Fibroblast of pulmonary artery (primary cell): ENCODE measurements at places on chromosomes 16 and 17.
A peak's percentile ranks its signal among the peaks of the same experiment; 100 is the strongest.

- peak; percentile 37 for DNase-seq
Observed at GRCh38 chr17:41492351-41492750, 2.6 kb upstream of the KRT36 start.

GRCh38 chr16:89136931-89137330, 34.6 kb upstream of the CDH15 start:
- DNase-seq = no peak

GRCh38 chr16:76583945-76584344, 306.7 kb downstream of the CNTNAP4 start:
- DNase-seq = no peak

DNA sequence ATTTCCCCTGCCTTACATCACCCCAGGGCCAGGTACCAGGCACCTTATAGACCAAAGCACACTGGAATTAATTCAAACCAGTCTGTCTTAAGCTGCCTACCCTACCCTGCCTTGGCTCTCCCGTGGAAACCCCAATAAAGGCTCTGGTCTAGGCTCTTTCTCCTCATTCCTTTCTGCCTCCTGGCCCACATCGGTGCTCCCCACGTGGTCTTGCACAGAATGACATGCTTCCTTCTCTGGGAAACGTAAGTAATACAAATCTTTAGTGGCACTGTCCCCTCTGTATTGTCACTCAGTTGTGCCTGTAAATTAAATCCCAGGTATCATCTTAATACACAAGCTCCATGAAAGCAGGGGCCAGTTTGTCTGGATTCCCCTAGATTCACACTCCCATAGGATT, 16.6 kb downstream of the KRT25 start:
- no peak for DNase-seq

DNA sequence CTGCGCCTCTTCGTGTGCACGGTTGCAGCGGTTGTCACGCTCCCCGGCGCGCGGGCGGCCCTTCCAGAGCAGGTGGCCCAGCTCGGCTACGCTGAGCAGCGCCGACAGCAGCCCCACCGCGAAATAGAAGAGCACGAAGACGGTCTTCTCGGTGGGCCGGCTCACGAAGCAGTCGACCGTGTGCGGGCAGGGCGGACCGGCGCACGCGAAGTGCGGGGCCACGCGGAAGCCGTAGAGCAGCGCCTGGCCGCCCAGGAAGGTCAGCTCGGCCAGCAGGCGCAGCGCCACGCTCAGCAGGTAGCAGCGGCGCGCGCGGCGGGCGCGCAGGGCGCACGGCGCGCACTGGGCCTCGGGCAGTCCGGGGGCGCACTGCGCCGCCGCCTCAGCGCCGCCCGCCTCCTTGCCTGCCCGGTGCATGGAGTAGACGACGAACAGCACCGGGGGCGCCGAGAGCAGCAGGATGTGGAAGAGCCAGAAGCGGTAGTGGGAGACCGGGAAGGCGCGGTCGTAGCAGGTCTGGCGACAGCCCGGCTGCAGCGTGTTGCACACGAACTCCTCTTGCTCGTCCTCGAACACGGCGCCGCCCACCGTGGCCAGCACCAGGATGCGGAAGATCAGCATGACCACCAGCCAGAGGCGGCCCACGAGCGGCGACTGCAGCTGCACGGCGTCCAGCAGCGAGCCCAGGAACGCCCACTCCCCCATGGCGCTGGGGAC, 1.3 kb downstream of the GJD3 start:
- DNase-seq = no peak

GRCh38 chr16:85123891-85124635, 11.8 kb upstream of the CIBAR2 start:
- DNase-seq = peak; percentile 85

- DNase-seq = no peak
Observed at GRCh38 chr16:89173174-89173921, 1.8 kb downstream of the CDH15 start.

GRCh38 chr16:69903865-69904415, 47.2 kb upstream of the CLEC18A start:
- DNase-seq = no peak

DNA sequence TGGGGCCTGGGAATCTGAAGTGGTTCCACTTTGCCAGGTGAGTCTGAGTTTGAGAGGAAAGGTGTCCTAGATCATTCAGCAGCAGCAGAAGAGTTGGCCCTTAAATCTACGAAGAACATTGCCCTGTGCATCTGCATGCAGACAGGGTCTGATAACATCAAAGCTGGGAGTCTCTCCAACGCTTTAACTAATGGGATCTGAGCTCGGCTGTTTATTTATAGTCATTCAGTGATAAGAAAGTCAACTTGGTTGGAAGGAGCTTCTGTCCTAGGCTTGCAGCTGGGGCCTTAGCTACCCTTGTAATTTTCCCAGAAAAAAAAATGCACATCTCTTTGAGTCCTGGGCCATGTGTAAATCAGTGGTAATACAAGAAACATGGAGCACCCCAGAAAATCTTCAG, 418.0 kb upstream of the HSBP1 start:
- peak; percentile 3 for DNase-seq

DNA sequence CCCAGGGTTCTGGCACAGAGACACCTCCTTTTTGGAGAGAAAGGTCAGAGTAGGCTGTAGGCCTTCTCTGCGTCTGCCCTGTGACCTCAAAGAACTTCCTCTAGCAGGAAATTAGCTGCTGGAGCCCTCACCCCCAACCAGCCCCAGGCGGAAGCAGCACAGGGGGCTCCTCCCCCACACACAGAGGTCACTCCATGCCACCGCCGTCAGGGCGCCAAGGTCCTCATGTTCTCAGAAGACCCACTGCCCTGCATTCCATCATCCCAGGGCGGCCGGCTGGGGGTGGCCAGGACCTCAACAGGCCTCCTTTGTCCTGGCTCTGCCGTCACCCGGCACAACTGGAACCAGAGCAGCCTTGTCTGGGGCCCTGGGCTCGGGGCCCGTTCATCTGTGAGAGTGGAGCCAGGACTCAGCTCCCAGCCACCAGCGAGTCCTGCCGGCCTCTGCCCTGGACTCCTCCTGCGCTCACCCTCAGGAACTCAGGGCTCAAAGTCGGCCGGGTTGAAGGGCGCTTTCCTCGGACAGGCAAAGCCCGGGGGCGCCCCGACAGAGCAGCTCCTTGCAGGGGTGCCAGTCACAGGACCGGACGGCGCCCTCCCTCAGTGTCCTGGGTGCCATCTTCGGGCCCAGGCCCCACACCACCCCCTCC, 1.2 kb downstream of the TMC6 start:
- no peak for DNase-seq

DNA sequence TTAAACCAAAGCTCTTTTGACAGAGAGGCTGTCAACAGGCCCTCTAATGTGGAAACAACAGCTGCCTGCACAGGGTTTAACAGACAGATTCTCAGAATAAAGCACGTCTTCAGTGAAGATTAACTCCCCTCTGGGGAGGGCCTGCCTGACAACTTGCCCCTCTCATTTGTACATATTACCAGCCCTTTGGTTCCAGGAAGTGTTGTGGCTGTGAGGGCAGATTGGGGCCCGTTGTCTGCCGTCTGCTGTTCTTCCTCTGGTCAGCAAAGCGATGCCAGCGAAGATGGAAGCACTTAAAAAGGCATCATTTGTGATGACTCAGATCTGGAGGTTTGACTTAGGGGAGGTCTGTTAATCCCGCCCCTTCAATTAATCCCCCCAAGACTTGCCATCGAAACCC, 177.0 kb upstream of the IRX6 start:
- DNase-seq = no peak

DNA sequence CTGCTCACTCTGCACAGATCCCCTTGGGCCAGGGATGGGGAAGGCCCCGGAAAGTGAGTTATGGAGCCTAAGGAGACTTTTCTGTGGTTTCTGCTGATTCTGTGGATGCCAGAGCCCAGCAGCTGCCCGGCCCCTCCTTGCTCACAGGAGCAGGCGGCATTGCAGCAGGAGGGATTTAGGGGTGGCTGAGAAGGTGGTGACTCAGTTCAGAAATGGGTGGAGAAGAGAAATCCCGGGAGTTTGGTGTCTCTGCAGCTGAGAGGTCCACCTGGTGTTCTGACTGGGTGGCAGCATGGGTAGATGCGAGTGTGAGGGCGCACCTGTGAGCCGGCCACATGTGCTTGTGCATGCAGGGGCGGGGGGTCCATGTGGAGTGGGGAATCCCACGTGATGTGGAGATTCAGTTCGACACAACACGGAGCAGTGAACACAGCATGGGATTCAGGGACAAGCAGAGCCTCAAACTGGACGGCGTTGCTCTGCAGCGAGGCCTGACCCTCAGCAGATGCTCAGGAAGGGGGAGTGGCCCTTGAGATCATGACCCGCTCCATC, 16.0 kb upstream of the SPPL2C start:
- no peak for DNase-seq

DNA sequence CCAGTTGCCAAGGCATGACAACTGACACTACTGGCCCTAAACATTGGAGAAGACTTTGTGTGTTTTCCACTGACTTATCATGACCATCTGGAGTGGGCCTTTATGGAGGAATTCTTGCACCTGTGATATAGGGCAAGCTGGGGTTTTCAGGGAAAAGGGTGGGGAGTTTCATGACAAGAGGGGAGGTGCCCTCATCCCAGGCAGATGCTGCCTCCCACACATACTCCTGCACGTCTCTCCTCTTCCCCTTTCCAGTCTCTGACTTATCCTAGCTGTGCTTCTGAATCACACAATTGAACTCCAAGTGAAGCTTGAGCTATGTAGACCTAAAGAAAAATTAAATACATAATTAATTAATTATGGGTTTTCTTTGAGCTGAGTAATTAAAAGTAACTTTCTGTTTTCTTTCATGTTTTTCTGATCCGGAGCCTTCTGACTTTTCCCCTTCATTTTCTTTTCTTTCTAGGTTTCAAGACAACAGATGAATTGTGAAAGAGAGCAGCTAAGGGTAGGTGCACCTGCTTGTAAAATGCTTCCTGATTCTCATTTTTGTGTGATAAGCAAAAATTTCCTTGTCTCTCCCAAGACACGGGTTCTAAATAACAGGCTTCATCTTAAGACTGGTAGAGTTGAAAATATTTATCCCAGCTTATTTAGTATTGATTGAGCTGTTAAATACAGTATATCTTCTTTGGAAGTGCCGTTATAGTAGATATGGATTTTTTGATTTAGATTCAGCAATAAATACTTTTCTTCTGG, 280.9 kb upstream of the RBFOX1 start:
- no peak for DNase-seq

GRCh38 chr17:40452216-40452787, 9.1 kb downstream of the IGFBP4 start:
- peak; percentile 93 for DNase-seq

GRCh38 chr16:85988306-85988705, 89.3 kb downstream of the IRF8 start:
- no peak for DNase-seq

DNA sequence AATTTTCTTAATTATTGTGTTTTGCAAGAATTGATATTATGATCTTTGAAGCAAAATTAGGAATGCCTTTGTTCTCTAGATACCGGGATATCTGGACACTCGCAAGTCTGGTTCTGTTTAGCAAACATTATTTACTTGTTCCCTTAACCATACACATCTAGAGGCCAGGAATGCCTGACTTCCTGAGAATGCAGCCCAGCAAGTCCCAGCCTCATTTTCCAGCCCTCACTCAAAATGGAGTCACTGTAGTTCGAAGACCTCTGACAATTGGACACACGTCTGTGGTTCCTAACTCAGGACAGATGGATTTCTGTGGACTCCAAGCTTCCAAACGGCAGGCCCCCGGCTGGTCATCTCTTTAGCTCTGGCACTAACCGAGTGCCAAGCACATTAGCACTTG, 355.4 kb upstream of the RBFOX1 start:
- no peak for DNase-seq

GRCh38 chr17:48909783-48910182, 1.6 kb downstream of the UBE2Z start:
- no peak for DNase-seq

GRCh38 chr17:80035937-80036714, at the start of gene CCDC40:
Gene CCDC40 (plus strand): TSS chr17:80036642. CDS start chr17:80036663, 21 bp downstream.
- DNase-seq = peak; percentile 73

DNA sequence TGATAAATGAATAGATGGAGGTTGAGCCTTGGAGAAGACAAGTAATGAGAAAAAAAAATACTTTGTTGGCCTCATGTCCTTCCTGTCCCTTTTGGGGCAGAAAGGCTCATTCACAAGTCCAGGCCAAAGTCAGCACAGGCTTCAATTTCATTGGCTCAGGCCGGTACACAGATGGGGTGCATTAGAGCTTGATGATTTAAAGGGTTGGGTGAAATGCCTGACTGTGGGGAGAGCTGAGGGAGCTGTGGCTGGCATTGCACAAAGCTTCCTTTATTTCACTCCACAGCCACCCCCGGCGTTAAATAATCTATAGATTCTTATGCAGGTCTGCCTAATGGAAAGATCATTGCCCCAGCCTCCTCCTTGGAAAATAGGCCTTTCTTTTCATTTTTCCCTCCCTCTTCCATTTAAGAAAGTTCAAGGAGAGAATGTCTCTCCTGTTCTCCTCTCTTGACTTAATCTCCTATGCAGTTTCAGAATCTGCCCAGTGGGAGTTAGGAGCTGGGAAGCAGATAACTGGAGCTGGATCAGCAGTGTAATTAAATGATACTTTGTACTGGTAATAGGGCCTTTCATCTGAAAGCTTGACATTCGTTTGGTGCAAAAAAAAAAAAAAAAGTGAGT, 24.4 kb downstream of the YPEL2 start:
- DNase-seq = no peak

- DNase-seq = no peak
Observed at GRCh38 chr17:6682339-6682738, 30.8 kb downstream of the C17orf100 start.

GRCh38 chr16:79213214-79213613, 387.3 kb downstream of the MAF start:
- no peak for DNase-seq

DNA sequence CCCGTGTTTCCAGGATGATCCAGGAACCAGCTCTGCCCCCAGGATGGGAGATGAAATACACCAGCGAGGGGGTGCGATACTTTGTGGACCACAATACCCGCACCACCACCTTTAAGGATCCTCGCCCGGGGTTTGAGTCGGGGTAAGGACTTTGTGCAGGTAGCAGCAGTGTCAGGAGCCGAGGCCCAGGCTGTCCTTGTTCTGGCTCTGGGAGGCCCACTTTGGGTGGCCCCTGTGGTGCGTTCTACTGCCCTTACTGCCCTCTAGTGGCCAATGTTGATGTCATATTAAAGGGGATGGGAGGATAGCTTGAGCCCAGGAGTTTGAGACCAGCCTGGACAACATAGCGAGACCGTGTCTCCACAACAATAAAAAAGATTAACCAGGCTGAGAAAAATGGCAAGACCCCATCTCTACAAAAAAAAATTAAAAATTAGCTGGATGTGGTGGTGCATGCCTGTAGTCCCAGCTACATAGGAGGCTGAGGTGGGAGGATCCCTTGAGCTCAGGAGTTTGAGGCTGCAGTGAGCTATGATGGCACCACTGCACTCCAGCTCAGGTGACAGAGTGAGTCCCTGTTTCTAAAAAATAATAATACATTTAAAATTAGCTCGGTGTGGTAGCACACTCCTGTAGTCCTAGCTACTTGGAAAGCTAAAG, 20.9 kb upstream of the CLEC18A start:
- peak; percentile 75 for DNase-seq

- no peak for DNase-seq
Observed at GRCh38 chr17:2723505-2723996, 12.0 kb upstream of the CLUH start.

- peak; percentile 58 for DNase-seq
Observed at GRCh38 chr17:9473711-9474110, 101.9 kb downstream of the STX8 start.
